ENCODE measurements at places on chromosomes 3 and 15. TPM values are rescaled to one million over a fixed set of nuclear protein-coding genes. Genes with fewer than 3 reads are reported as not detected.

ELP6 gene
- 53.9 TPM for total RNA-seq

TLR9 gene
- total RNA-seq = not detected

CYP11A1 gene
- total RNA-seq = 1.7 TPM

UTS2B gene
- 0.09 TPM for total RNA-seq

HAPLN3 gene
- total RNA-seq = 42.4 TPM

LYSMD2 gene
- 4.1 TPM for total RNA-seq
